ENCODE measurements at places on chromosomes 2 and 18. TPM values are rescaled to one million over a fixed set of nuclear protein-coding genes. Genes with fewer than 3 reads are reported as not detected.

- no peak for DNase-seq
These were observed 91.7 kb downstream of the MDH1 start for GRCh38 chr2:63680455-63680854.

DNA sequence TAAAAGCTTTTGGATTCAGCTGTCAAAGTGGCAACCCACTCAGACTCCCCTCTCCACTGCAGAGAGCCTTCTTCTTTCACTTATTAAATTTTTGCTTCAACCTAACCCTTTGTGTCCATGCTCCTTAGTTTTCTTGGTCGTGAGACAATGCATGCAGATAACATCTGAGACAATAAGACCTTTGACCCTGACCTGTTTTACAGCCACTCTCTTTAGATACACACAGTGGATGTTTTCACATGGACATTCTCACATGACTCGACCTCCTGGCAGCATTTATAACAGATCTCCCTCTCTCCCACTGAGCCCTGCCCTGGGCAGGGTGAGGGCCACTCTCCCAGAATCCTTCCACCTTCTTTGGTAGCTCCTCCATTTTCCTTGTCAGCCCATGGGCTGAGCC lies 30.4 kb upstream of the IL36G start:
- DNase-seq, result no peak

- no peak for DNase-seq
These were observed 104.1 kb downstream of the CHN1 start for GRCh38 chr2:174901075-174901474.

- no peak for DNase-seq
These were observed 123.2 kb downstream of the KCNS3 start for GRCh38 chr2:18001671-18002070.

The STAT1 gene
- 104 TPM for polyA plus RNA-seq

The TMEM169 gene
- 0.82 TPM for polyA plus RNA-seq

The NAPG gene
- polyA plus RNA-seq, result 13.1 TPM

Measured in A549 (cell line).